ENCODE measurements at places on chromosomes 13 and 19. TPM values are rescaled to one million over a fixed set of nuclear protein-coding genes. Genes with fewer than 3 reads are reported as not detected.

IGFL1 gene
- total RNA-seq: not detected

KASH5 gene
- total RNA-seq: 0.62 TPM

SYCN gene
- not detected for total RNA-seq

DNA sequence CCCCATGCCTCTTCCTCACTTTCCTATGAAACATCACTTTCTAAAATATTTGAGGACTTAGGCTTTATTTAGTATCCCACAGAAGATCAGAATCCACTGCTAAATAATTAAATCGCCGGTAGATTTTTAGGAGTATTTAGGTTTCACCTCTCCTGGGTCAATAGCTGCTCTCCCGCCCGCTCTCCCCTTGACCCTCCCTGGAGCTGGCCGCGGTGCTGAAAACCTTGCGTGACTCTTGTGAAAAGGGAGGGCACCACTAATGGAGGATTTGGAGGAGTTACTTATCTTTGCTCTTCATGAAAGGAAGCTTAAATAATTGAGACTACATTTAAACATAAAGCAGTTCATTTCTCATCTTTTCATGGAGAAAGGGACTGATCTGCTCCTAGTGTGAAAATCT is 14.1 kb downstream of the POU4F1 start:
- H3K4me1 ChIP-seq: no peaks in the 10 kb centered on the region
- no peak overlapping the region for H3K27ac ChIP-seq

GRCh38 chr13:63693696-63694095 is 2278.0 kb upstream of the PCDH20 start:
- no peak for DNase-seq
- H3K4me3 ChIP-seq: no peak overlapping the region
- no peak overlapping the region for H3K27ac ChIP-seq
- no peaks in the 10 kb centered on the region for H3K4me1 ChIP-seq

DNA sequence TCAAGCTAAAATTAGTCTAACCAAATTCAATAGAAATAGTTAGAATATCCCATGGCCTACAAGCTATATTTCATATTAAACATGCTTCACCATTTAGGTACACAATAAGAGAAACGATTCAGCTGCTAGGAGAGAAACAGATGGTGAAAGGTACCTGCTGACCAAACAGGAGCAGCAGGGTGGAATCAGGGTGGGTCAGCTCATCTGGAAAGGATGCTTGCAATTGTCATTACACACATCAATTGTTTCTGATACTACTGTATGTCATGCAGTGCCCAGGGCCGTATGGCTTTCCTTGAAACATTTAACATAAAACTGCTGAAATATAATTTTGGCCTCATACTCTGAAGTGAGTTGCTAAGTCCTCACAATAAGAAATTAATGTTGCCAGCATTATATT is 776.0 kb downstream of the DACH1 start:
- no peak overlapping the region for H3K4me3 ChIP-seq
- H3K27ac ChIP-seq: no peak overlapping the region
- H3K4me1 ChIP-seq: no peaks in the 10 kb centered on the region
- H3K27me3 ChIP-seq: no peaks in the 10 kb centered on the region

DNA sequence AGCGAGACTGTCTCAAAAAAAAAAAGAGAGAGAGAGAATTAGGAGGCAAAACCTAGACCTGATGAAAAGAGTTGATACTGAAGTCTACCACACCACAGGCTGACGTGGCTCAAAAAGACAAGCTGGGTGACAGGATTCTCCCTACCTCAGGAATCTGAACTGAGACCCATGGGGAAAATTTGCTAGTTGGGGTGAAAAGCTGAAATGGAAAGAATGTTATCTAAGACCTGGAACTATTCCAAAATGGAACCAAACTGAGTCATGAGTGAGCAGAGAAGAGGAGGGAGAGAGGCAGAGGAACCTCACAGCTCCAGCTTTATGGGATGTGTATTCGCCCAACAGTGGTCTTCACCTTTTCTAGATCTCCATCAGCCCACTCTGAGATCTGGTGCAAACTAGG is 11.7 kb downstream of the SMG9 start:
- H3K27me3 ChIP-seq: no peaks in the 10 kb centered on the region
- H3K27ac ChIP-seq: no peak overlapping the region
- H3K4me1 ChIP-seq: peaks cover 22% of the 10 kb centered on the region
- no peak overlapping the region for H3K4me3 ChIP-seq

DNA sequence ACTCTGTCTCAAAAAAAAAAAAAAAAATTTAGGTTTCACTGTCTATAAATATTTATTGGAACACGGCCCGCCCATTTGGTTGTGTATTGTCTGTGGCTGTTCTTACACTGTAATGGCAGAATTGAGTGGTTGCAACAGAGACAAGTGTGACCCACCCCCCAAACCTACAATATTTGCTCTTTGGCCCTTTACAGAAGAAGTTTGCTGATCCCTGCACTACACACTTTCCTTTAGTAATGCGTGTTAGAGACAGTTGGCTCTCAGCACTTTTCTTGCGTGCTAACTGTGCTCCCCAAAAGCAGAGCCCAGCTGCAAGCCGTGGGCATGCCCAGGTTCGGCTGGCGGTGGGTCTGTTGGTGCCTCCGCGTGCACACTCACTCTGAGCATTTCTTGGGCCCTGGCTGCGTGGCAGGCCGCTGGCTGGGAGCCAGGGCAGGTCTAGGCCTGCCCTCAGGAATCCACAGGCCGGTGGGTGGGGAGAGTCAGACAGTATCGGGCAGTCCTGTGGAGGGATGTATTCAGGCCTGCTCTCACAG is 72.6 kb downstream of the SIPA1L3 start:
- peak overlapping the region; percentile 60 for H3K4me3 ChIP-seq
- H3K27me3 ChIP-seq: no peaks in the 10 kb centered on the region
- H3K36me3 ChIP-seq: peaks cover 19% of the 10 kb centered on the region
- peak overlapping the region; percentile 90 for H3K27ac ChIP-seq
- H3K4me1 ChIP-seq: peaks cover 95% of the 10 kb centered on the region

GRCh38 chr13:67235265-67235664 is 5.1 kb upstream of the PCDH9 start:
- no peak for DNase-seq
- peaks cover 3% of the 10 kb centered on the region for H3K36me3 ChIP-seq
- H3K4me1 ChIP-seq: peaks cover 11% of the 10 kb centered on the region
- peaks cover 6% of the 10 kb centered on the region for H3K27me3 ChIP-seq
- H3K4me3 ChIP-seq: no peak overlapping the region

DNA sequence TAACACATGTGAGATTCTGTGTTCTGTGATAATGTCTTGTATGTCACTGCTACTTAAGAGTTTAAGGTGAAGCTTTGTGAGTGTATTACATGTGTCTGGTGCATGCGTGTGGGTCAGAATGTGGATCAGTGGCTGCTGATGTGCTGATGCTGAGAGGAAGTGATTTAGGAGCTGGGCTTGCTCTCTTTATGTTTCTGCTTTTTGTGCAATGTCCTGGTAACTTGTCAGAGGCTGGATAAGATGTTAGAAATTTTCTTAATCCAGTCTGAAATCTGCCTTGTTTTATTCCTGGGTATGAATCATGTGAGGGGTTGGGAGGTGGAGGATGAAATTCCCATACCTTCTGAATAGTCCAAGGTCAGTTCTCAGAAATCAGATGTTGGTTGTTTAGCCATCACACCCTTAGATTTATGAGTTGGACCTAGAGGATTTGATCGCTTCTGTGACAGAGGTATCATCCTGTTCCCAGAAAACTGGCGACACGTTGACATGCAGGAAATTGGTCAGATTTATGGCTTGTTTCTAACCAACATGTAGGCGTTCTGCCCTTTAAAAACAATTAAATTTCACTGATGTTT is 24.5 kb upstream of the CXCL17 start:
- H3K27ac ChIP-seq: peak overlapping the region; percentile 92
- H3K27me3 ChIP-seq: no peaks in the 10 kb centered on the region
- DNase-seq: no peak
- no peaks in the 10 kb centered on the region for H3K36me3 ChIP-seq
- peaks cover 62% of the 10 kb centered on the region for H3K4me1 ChIP-seq

DNA sequence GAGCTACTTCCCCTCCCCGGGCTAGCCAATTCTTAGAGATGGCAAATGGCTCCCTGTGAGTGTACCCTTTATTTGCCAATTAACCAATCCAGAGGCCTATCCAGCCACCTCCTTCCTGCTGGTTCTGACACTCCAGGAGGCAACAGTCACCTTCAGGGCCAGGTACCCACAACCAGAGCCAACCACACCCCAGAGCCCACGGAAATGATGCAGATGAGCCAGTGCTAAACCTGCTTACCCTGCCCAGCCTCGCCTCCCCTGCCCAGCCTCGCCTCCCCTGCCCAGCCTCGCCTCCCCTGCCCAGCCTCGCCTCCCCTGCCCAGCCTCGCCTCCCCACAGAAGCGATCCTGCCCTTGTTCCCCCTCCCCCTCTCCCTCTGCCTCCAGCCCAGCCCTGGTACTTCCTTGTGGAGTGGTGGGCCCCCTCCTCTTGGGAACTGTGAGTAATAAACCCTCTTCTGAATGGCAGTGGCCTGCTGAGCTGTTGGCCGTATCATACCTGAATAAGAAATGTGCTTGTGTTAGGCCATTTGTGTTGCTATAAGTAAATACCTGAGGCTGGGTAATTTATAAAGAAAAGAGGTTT is 173.8 kb upstream of the RNF113B start:
- H3K4me1 ChIP-seq: no peaks in the 10 kb centered on the region
- no peaks in the 10 kb centered on the region for H3K36me3 ChIP-seq
- H3K4me3 ChIP-seq: no peak overlapping the region
- no peaks in the 10 kb centered on the region for H3K27me3 ChIP-seq
- H3K27ac ChIP-seq: no peak overlapping the region
